Calu3 (cell line): ENCODE measurements at places on chromosomes 12 and 14.

- no peak for DNase-seq
- no peaks in the 10 kb centered on the region for H3K4me1 ChIP-seq
- H3K27me3 ChIP-seq: no peaks in the 10 kb centered on the region
- no peak overlapping the region for H3K4me3 ChIP-seq
These were observed 264.1 kb upstream of the PRKD1 start for GRCh38 chr14:30191639-30192279.

DNA sequence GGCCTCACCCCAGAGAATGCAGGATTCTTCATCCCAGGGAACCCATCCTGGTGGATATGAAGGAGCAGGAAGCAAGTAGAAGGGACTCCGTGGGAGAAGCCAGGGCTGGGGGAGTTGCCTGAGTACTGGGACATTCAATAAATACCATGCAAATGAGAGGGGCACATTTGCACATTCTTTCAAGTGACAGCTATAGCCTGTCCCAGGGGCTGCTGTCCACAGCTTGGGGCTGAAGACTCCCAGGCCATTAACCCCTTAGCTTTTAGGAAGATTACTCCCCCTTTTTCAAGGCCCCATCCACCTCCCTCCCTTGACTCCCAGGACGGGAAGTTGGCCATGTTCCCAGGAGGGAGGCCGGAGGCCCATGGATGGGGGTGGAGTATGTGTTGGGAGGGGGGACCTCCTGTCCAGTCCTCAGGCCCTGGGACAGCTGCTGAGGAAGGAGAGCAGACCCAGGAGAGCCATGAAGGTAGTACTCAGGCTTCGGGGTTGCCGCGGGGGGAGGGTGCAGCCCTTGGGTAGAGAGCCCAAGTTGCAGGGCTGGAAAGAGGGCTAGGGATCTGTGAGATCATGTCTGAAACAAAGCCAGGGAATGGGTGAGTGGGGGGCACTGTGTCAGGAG is 974 bp upstream of the TNS2 start:
- H3K27me3 ChIP-seq: no peaks in the 10 kb centered on the region
- peak overlapping the region; percentile 21 for H3K27ac ChIP-seq
- H3K4me1 ChIP-seq: peaks cover 32% of the 10 kb centered on the region

- H3K27me3 ChIP-seq: peaks cover 7% of the 10 kb centered on the region
- H3K27ac ChIP-seq: no peak overlapping the region
- H3K4me3 ChIP-seq: peak overlapping the region; percentile 90
- H3K36me3 ChIP-seq: peaks cover 34% of the 10 kb centered on the region
- DNase-seq: no peak
- H3K4me1 ChIP-seq: peaks cover 15% of the 10 kb centered on the region
These were observed 310 bp downstream of the BICDL1 start for GRCh38 chr12:119989361-119989730.

- no peak overlapping the region for H3K27ac ChIP-seq
- H3K36me3 ChIP-seq: peaks cover 52% of the 10 kb centered on the region
- peaks cover 23% of the 10 kb centered on the region for H3K4me1 ChIP-seq
These were observed 4.2 kb downstream of the BAG5 start for GRCh38 chr14:103558071-103558882.

GRCh38 chr14:54182419-54183045 is 214.3 kb upstream of the CDKN3 start:
- no peaks in the 10 kb centered on the region for H3K36me3 ChIP-seq
- peak; percentile 14 for DNase-seq
- peak overlapping the region; percentile 91 for H3K27ac ChIP-seq
- H3K27me3 ChIP-seq: no peaks in the 10 kb centered on the region
- peaks cover 21% of the 10 kb centered on the region for H3K4me1 ChIP-seq
